ENCODE measurements at places on chromosomes 7 and 10.

DNA sequence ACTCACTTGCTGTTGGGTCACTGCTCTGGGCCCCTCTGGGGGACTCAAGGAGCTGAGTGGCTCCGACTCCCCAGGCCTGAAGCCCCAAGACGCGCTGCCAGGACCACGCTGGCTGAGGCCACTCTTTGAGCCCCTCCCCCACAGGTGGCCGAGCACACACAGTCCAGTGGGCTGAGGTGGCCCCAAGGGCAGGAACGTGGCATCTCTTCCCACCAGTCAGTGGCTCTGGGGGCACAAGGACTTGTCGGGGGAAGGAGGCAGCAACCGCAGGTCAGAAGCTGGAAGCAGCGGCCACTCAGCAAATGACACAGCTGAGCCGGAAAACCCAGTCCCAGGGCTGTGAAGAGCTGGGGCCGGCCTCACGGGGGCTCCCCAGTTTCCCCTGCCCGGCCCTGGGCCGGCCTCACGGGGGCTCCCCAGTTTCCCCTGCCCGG, 24.1 kb downstream of the GRIFIN start:
- no peak for DNase-seq

DNA sequence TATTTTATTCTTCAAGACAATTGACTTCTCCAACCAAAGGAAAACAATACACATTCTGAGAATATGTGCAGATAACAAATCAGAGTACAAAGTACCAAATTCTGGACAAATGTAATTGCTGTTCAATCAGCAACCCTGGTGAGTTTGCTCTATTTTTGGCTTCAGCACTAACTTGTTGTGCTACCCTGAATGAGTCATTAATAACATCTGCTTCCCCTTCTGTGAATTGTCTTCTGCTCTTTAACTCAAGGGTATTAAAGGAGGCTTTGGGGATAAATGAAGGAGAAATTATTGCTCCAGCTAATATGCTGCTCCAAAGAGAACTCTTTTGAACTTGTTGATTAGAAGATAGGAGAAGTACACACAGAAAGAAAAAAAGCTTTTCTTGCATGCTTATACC, 459.3 kb downstream of the HTR7 start:
- no peak for DNase-seq

DNA sequence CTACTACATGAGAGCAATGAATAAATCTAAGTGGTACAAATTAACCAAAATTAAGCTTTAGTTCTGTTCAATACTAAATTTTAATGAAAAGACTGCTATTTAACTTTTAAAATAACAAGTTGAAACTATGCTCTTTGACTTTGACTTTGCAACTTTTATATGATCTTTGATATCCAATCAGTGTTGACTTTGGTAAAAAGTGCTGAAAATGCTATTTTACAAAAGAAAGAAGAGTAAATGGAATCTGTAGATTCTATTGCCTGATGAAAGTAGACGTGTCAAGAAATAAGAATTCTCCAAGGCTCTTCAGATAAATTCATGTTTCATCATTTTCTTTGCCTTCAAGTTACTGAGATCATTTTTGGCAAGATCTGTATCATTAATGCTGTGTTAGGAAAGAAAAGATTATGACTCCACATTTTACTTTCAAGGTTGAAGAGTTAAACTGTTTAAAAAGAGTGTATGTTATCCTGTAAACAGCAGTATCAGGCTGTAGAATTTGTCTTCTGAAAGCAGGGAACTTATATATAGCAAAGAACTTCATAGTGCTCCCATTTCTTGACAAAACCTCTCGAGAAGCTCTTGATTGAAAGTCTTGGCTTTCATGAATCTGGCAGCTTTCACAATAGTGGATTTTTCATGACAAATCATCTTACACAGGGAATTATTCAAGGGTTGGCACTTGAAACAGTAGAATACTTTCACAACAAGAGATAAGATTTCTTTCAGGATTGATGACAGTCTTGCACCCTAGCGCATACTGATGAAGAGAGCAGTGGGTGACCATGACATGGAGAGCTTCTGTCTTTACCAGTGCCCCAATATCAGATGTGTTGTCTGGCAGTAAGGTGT, 72.1 kb downstream of the PTEN start:
- DNase-seq, result no peak

DNA sequence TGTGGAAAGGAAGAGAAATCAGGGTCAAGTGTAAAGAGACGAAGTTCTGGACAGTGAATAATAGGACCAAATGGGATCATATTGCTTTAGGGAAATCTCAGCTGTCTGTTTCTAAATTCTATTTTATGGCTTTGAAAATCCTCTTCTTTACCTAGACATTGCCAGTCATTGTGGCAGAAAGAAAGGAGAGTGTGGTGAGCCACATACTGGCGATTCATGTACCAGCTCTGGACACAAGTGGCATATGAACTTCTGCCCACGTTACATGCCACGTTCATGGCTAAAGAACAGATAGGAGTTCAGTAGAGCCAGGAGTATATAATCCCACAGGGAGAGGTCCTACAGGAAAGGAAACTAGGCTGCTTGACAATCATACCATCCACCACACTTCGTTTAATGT, 28.0 kb downstream of the STARD3NL start:
- no peak for DNase-seq

GRCh38 chr7:135708041-135708440, 19.9 kb downstream of the SLC13A4 start:
- DNase-seq, result no peak

DNA sequence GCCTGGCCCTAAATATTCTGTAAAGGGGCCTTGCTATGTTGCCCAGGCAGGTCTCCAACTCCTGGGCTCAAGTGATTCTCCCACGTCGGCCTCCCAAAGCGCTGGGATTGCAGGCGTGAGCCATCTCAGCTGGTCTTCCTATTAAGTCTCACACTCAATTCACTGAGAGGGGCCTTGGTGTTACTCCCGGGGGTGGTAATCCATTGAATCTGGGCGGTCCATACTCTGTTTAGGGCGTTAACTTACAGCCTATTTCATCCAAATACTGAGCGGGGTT, 665 bp upstream of the SRRT start:
- DNase-seq, result no peak

DNA sequence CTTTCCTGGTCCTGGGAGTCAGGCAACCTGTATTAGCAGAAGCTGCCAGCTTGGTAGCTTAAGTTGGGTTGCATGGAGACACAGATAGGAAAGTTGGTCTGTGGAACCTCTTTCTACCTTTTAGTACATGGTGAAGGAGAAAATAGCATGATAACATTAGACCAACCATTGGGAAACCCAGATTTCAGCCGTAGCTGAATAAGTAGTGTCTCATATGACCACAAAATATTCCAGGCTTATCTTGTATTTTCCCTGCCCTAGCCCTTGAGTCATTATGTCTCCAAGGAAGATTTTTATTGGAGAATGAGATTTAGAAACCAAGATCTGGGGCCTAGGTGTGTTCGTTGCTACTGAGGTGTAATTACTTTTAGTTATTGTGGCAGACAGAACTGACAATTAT, 67.2 kb downstream of the CCSER2 start:
- no peak for DNase-seq

- DNase-seq, result no peak
Measured at GRCh38 chr7:29888006-29888405, 81.7 kb downstream of the WIPF3 start.

- DNase-seq, result no peak
Measured at GRCh38 chr10:26837139-26837538, 23.6 kb downstream of the ABI1 start.

GRCh38 chr7:133948588-133948987, 178.6 kb upstream of the LRGUK start:
- DNase-seq, result no peak

DNA sequence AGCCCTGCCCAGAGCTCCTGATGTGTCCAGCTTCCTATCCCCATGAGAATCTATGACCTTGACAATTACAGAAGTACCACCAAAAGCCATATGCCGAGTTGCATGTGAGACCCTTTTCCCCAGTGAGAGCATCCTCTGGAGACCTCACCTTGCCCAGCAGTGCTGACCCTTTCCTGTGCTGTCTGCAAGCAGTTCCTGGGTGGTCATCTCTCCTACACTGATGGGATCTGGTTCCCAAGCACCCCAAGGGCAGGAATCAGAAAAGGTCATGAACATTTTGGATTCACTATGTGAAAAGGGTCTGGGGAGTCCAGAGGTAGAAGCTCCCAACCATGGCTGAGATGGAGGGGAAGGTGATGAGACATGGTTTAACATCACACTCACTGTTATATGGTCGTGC, 18.2 kb downstream of the SFTPD start:
- DNase-seq, result no peak

DNA sequence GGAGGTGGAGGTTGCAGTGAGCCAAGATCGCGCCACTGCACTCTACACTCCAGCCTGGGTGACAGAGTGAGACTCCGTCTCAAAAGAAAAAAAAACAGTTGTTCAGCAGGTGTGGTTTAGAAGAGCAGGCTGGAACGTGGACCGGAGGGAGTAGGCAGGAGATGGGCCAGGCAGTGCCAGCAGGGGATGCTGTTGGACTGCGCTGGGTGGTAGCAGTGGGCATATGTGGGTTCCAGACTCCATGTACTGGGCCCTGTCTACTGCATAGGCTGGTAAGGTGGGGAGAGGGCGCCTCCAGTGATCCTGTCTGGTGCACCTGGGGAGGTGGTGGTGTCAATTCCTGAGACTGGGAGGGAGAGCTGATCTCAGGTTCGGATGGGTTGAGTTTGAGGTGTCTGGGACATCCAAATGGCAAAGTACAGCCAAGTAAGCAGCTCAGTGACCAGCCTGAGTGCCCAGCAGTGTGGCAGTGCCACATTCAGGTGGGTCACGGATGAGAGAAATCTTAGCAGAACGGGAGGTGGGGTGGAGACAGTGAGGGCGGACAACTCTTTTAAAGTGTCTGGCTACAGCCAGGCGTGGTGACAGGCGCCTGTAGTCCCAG, 25.9 kb downstream of the SFXN4 start:
- DNase-seq, result peak; percentile 34

DNA sequence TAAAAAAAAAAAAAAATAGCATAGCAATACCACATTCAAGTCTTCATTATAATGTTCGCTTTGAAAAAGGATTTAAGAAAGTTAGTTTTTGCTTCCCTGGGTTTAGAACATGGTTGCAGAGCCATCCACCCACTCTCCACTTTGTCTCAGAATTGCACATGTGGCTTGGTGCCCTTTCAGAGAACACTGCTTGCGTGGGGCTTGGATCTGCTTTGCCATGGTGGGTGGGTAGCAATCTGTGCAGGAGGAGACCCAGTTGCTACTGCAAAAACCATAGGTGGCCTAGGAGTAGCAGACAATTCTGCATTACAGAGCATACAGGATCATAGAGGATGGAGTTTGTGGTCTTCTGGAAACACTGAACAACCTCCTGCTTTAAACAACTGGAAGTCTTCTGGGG, 421.4 kb upstream of the CELF2 start:
- no peak for DNase-seq

- no peak for DNase-seq
Measured at GRCh38 chr7:47432671-47433563, 149.0 kb downstream of the TNS3 start.
